Stimulated activated CD4-positive, alpha-beta T cell treated with anti-CD3 and anti-CD28 coated beads, TNF-alpha, amount 100 ng/mL, for 4 hours (primary cell): ENCODE measurements at places on chromosomes 5 and 9.

- no peak for DNase-seq
These were observed 56.0 kb upstream of the OR13F1 start for GRCh38 chr9:104448036-104448435.

DNA sequence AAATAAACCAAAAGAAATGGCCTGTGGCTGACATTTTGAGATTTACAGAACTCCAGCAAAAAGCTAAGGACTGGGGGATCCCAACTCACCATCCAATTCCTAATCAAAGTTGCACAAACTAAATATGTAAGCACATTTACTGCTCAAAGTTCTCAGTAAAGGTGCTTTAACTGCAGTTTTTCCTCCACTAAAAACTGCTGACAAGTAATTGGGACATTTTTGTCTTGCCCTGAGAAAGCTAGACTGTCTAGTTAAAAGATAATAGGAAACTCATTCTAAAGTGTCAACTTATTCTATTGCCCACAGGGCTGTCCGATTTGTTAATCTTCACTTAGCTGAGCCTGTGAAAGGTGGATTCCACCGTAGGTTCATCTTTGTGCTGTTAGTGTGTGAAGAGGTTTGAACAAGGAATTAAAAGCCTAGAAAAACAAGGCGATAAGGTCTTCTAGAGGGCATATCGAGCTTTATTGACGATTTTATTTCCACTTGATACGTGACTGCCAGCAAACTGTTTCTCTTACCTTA, 1.0 kb downstream of the DOCK8 start:
- no peak for DNase-seq

DNA sequence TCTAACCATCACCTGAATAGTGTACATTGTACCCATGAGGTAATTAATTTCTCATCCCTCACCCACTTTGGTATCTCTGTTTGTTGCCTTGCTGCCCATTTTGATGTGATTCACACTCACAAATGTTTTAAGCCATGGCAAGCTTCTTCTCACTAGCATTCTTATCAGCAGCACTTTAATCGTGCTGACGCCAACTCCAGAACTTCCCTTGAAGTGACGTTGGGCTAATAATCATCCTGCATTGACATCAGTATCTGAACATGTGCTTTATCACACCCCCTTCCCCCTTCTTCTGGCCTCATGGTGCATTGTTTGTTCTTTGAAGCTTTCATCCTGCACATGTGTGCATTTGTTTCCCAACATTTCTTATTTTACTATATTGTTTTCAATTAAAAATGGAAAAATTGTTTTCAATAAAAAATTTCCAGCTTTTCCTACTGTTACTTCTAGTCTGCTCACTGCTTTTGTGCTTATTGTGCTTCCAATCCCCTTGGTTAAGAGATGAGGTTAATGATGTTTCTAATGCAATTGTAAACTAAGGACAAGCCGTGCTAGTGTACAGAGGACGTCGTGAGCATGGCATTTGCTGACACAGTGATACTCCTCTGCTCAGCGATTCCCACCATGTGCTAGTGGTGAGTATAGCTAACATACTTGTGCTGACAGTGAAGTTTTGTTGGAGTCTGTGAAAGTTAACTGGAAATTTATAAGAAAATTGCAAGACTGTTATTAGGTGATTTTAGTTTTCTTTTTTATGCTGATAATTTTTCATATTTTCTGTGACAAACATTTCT, 238.5 kb downstream of the KDM4C start:
- DNase-seq, result no peak

- no peak for DNase-seq
These were observed 252.5 kb downstream of the SLIT3 start for GRCh38 chr5:169048181-169049125.
